NCI-H510A treated with DMSO at 0.1 percent for 48 hours (cell line): ENCODE measurements at places on chromosomes 6 and 20.

GRCh38 chr6:47260021-47260420 is 49.7 kb downstream of the TNFRSF21 start:
- DNase-seq = no peak

DNA sequence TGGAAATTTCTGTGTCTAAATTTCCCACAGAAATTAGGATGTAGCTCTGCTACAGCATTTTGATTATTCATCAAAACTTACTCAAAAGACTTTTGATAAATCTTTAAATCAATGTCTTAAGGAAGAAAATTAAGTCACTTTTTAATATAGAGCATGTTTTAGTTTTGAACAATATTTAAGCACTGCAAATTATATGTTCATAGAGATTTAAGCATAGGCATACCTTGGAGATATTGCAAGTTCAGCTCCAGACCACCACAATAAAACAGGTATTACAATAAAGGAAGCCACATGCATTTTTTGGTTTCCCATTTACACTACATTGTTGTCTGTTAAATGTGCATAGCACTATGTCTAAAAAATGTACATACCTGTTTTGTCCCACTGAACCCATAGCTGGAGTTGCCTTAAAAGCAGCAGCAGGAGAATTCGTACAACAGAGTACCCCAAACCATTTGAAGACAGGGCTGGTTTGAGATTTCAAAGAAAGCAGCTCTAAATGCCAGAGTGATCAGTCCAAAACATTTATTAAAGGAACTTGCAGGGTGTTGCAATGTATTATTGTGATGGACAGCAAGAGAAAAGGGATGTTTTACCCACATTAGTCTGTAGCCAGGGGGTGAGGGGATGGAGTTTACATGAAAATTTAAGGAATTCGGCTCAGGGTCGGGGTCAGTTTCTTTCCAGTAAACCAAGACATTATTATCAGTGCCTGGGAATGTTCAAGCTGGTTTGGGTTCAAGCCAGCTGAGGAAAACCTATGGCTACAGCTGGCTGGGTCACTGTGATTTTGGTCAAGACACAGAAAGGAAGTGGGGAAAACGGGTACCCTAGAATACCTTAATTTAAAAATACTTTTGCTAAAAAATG is 6.3 kb upstream of the LOC128125822 start:
- no peak for DNase-seq

GRCh38 chr6:144651234-144651633 is 366.1 kb downstream of the UTRN start:
- DNase-seq = no peak

DNA sequence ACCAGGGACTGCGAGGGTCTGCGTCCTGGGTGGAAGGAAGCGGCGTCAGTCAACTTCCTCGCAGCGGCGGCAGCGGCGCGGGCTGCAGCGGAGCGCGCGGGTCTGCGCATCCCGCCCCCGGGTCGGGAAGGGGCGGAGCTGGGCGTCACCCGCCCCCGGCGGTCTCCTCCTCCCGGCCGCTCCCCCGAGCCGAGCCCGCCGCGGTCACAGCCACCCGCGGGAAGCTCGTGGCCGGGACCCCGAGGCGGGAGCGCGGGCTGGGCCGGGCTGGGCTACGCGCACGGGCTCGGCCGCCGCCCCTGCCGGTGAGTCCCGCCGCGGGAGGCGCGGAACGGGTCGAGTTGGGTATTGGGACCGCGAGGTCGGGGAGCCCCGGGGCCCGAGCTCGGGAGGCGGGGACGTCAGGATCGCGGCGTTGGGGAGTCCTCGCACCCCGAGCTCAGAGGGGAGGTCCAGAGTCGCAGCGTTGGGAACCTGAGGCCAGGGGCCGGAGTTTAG is at the start of gene PAQR8:
PAQR8 (plus strand) TSS at position 207 of the 498 bp plus-strand sequence. CDS start 41,063 bp downstream, outside the sequence.
- peak; percentile 87 for DNase-seq

DNA sequence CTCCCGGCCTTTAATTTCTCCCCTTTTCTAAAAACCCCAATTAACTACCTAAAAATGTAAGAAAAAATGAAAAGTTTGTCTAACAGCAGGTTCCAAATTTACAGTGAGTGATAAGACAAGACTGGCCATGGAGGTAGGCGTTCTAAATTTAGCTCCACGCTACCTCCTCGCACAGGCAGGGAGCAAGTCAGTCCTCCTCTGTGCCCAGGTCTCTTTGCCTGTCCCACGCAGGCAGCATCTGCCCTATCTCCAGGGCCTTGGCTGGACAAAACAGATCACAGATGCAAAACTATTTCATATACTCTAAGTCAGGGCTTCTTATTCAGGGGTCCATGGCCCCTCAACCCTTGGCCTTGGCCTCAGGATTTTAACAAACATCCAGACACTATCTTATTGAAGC is 98.0 kb upstream of the JARID2 start:
- no peak for DNase-seq

GRCh38 chr6:2952557-2953095 is 18.7 kb downstream of the SERPINB6 start:
- no peak for DNase-seq

- no peak for DNase-seq
Measured at GRCh38 chr20:34637245-34638038, 39.5 kb downstream of the PIGU start.

DNA sequence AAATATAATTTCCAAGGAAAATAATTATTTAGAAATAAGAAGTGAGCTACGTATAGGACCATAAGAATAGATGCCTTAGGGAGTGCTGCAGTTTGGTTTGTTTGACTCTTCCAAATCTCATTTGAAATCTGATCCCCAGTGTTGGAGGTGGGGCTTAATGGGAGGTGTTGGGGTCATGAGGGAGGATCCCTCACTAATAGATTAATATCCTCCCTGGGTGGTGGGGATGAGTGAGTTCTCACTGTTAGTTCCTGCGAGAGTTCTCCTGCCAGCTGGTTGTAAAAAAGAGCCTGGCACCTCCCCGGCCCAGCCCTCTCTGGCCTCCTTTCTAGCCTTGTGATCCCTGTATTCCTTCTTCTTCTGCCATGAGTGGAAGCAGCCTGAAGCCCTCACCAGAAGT is 69.3 kb downstream of the RCAN2 start:
- no peak for DNase-seq

DNA sequence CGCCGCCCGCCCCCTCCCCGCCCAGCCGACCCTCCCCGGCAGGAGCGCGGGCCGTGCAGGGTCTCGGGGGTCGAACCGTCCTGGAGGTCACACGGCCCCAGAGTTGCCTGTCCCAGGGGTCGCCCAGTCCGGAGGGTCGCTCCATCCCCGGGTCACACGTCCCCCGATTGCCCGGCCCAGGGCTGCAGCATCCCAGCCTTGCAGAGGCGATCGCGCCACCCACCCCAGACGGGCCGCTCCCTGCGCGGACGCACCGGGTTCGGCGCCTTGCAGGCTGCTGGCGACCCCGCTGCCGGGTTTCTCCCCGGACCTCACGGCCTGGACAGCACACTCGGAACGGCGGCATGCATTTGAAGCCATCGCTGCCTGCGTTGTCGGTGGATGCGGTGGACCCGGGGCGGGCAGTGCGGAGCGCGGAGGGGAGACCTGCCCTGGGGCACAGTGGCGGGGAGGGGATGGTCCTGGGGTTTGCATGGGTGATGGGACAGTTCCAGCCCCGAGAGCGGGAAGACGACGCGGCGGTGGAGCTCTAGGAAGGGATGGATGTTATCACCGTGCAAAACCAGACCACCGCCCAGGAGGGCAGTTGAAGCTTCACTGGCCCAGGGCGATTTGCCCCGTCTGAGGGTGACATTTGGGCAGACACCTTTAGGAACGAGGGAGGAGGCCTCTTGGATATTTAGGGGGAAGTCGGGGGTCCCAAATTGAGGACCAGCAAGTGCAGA is 22.7 kb upstream of the FRMD1 start:
- DNase-seq = no peak

DNA sequence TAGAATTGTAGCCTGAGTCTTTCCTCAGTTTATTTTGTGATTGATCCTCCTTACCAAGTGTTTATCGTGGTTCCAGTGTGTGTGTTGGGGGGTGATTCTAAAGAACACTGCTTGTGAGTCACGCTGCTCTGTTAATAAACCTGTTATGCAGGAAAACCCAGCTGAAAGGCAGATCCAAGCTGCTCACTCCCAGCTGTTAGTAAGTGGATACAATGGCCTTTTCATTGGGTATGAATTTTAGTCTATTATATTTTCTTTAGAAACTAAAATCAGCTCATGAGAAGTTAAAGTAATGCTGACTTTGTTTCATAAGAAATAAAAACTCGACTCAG is 12.2 kb upstream of the DSTN start:
- peak; percentile 91 for DNase-seq

- no peak for DNase-seq
Measured at GRCh38 chr6:158545043-158545966, 14.6 kb upstream of the TMEM181 start.

- DNase-seq = no peak
Measured at GRCh38 chr6:2020909-2021308, 224.5 kb downstream of the GMDS start.

DNA sequence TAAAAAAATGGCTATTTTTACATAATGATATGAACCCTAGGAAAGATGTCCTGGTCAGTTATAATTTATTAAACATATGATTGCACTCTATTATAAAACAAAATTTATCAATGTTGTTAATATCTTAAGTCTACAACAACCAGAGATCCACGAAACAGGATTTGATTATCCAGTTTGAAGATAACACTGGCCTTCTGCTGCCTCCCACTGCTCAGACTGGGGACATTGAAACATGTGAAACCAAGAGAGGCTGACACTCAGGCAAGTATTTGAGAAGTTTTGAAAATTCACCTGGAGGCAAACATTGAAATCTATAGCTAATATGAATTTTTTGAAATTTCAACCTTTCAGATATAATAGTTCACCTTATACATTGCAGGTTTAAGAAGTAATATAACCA is 219.3 kb upstream of the HSF2 start:
- no peak for DNase-seq

DNA sequence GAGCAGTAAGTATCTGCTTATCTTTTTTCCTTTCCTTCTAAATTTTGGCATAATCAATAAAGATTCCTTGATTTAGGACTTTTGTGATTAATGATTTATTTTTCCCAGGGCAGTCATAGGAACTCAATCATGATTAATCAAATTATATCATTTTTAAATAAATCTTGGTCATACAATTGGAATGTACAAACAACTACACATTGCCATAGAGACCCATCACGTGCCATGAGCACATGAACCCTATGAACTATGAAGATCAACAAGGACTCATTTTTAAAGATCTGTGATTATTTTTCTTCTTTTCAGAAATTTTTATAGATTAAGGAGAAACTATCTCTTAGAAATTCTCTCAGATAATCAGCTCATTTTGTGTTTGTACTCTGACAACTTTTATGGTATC is 622.4 kb downstream of the BCKDHB start:
- no peak for DNase-seq

GRCh38 chr6:89790403-89790802 is 29.2 kb downstream of the MDN1 start:
- no peak for DNase-seq
